Spleen (tissue), 13 donors: ENCODE measurements at places on chromosomes 5 and 9.

DNA sequence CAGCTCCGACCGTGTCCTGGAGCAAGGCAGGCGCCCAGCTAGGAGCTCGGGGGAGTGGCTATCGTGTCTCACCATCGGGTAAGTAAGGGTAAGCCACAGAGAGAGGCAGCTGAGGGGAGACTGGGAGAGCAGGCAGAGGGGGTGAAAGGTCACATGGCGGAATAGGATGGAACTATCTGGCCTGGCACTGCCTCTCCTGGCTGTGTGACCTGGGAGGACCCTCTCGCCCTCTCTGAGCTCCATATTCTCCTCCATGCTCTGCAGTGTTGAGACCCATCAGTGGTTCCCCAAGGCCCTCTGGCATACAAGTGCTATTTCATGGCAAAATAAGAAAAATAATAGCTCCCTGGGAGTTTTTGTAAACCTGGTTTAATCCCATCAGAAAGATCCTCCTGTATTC is 43.9 kb upstream of the ASS1 start:
- no peak for DNase-seq
- no peak overlapping the region for H3K27ac ChIP-seq
- H3K4me3 ChIP-seq: no peak overlapping the region
- H3K4me1 ChIP-seq: no peaks in the 10 kb centered on the region
- peaks cover 32% of the 10 kb centered on the region for H3K27me3 ChIP-seq

DNA sequence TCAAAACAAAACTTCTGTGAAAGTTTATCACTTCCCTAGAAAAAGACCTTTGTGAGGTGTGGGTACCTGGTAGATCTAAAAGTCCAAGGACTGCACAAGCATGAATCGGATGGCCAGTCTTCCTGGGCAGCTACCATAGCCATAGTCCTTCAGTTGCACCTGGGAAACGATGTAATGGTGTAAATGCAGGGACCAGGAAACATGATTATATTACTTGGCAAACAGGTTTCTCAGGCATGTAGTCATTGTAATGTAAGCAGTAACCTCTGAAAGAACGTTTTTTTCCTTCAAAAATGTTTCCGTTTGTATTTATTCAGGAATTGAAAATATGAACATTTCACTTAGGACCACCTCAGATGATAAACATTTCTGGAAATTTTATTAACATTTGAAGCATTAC is 433.4 kb downstream of the DTWD2 start:
- no peaks in the 10 kb centered on the region for H3K27me3 ChIP-seq
- H3K4me3 ChIP-seq: no peak overlapping the region
- no peaks in the 10 kb centered on the region for H3K36me3 ChIP-seq
- no peak overlapping the region for H3K27ac ChIP-seq
- DNase-seq: no peak
- H3K4me1 ChIP-seq: no peaks in the 10 kb centered on the region

DNA sequence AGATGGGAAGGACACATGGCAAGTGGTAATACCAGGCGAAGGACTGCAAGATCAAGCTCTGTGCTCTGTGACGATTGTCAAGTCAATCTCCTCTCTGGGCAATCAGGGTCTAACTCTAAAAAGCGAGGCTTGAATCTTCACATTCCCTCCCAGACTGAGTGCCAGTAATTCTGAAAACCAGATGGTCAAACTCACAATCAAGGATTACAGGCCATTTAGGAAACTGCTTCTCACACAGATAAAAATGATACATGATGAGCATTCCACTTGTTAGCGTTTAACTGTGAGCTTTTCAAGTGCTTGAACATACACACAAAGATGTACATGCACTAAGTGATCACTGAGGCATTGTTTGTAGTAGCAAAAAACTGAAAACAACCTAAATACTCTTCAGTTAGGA is 210.1 kb downstream of the TRIM32 start:
- no peak overlapping the region for H3K27ac ChIP-seq
- H3K4me1 ChIP-seq: no peaks in the 10 kb centered on the region
- no peak for DNase-seq
- H3K36me3 ChIP-seq: no peaks in the 10 kb centered on the region
- H3K27me3 ChIP-seq: no peaks in the 10 kb centered on the region
- no peak overlapping the region for H3K4me3 ChIP-seq

DNA sequence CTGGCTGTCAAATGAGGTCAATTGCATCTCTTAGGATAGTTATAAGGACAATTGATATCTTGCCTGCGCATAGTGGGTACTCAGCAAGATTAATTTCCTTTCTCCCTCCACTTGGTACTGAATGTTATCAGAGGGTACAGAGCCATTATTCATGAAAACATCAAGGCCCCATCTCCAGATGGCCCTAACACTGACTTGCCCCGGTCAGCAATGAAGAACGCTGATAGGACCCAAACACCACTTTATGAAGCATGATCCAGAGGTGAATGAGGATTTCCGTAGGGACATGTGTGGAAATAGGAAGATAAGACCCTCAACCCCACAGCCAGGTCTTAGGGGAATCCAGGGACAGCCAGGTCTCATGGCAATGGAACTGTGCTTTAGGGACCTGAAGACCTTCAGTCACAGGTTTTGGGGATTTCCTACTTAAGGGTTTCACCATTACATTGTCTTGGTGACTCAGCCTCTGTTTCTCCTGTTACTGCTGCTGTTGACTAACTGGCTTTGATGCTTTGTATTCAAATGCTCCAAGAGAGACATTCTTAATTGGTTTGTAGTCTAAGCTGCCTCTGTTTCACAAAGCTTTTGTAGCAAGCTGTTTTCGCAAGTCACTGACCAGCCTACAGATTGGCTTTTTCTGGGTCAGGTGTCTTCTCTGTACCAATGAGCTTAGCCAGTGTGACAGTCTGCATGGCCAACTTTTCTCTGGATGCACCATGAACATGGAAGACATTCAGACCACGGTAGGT is 35.3 kb upstream of the IQGAP2 start:
- H3K27ac ChIP-seq: no peak overlapping the region
- no peaks in the 10 kb centered on the region for H3K36me3 ChIP-seq
- H3K4me1 ChIP-seq: no peaks in the 10 kb centered on the region
- DNase-seq: no peak

DNA sequence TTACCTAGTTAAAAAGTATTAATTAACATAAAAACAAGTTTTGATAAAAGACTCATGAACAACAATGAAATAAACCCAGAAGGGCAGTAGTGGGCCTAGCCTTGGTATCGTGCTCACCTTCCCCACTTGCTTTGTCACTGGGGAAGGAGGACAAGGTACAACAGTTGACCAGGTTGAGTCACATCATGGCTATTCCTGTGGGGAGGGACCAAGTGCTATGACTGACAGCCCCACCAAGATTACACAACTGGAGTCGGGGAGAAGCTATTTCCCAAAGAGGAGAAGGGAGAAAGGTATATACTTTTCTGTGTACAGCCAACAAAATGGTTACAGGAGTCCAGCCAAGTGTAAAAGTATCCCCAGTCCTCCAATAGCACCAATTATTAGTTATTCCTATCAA is 251.3 kb upstream of the RFX3 start:
- H3K27me3 ChIP-seq: no peaks in the 10 kb centered on the region
- H3K36me3 ChIP-seq: no peaks in the 10 kb centered on the region
- no peak overlapping the region for H3K4me3 ChIP-seq

GRCh38 chr5:154356958-154357357 is 88.8 kb upstream of the SAP30L start:
- no peaks in the 10 kb centered on the region for H3K27me3 ChIP-seq
- H3K27ac ChIP-seq: no peak overlapping the region
- H3K4me1 ChIP-seq: no peaks in the 10 kb centered on the region
- H3K4me3 ChIP-seq: no peak overlapping the region
- DNase-seq: no peak

DNA sequence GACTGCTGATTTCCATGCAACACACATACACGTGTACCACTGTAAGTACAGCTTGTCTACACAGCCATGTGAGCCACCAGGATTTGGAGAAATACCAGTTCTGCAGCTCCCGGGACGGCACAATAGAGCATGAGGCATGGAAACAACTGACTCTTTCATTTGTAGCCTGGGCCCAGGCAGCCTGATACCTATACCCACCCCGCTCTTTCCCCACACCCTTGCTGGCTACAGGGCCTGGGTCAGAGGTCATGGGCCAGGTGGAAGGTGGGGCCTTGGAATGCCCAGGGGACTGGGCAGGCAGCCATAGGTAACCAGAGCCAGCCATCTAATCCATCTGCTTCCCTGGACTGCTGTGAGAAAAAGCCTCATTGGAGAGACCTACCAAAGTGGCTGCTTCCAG is 39.0 kb upstream of the ZSWIM6 start:
- no peak overlapping the region for H3K27ac ChIP-seq
- H3K27me3 ChIP-seq: no peaks in the 10 kb centered on the region
- DNase-seq: no peak
- no peak overlapping the region for H3K4me3 ChIP-seq

DNA sequence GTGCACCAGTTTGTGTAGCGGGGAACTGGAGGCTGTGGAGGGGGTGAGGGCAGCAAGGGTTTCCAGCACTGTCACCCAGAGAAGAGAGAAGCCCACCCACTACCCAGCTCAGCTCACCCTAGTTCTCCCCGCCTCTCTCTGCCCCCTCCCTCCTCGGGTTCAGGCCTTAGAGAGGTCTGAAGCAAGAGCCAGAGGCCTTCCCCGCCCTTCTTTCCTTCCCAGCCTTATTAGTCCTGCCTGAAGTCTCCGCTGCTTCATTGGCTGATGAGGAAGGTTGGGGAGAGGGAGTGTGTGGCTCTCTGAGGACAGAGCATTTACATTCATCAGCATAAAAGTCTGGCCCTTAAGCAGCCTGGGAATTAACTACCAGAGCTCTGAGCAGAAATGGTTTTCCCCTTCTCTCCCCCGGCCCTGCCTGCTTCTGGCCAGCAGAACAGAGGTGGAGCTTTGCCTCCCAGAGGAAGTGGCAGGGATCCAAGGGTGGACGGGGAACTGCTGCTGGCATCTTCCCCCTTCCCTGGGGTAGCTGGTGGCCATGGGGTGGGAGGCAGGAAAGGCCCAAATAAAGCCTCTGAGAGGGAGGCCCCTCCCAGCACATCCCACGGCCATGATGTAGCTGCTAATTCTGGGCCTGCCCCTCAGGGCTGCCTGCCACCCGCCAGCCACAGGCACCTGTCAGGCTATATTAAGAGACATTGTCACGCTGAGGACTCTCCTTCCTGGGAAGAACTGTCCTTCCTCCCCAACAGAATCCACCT is 4.1 kb downstream of the DNAJB5 start:
- peak overlapping the region; percentile 89 for H3K27ac ChIP-seq
- H3K4me3 ChIP-seq: no peak overlapping the region
- peak; percentile 74 for DNase-seq
- no peaks in the 10 kb centered on the region for H3K36me3 ChIP-seq
- H3K27me3 ChIP-seq: no peaks in the 10 kb centered on the region

- H3K4me1 ChIP-seq: no peaks in the 10 kb centered on the region
- H3K27me3 ChIP-seq: no peaks in the 10 kb centered on the region
- H3K4me3 ChIP-seq: no peak overlapping the region
- peaks cover 21% of the 10 kb centered on the region for H3K36me3 ChIP-seq
These were observed 20.2 kb downstream of the RECK start for GRCh38 chr9:36056896-36057295.

DNA sequence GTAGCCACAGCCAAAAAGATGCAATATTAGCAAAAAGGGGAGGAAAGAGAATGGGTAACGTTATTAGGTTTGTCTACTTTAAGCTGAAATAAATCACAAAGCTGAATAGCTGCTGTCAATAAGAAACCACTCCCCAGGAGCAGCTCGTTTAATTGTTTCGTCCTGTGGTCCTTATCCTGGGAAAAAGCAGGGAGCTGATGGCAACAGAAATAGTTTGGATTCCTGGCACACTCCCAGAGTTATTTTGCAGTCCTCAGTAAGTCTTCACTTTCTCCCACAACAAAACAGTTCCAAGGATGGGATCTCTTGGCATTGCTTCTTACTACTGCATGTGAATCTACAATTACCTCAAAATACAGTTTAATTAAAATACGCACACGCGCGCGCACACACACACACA is 28.8 kb downstream of the FRMD3 start:
- no peaks in the 10 kb centered on the region for H3K36me3 ChIP-seq
- peaks cover 5% of the 10 kb centered on the region for H3K4me1 ChIP-seq
- H3K27me3 ChIP-seq: no peaks in the 10 kb centered on the region
- H3K27ac ChIP-seq: no peak overlapping the region
- H3K4me3 ChIP-seq: no peak overlapping the region

- no peaks in the 10 kb centered on the region for H3K36me3 ChIP-seq
- DNase-seq: peak; percentile 75
- peaks cover 14% of the 10 kb centered on the region for H3K27me3 ChIP-seq
- H3K27ac ChIP-seq: no peak overlapping the region
- H3K4me3 ChIP-seq: peak overlapping the region; percentile 33
These were observed 30.6 kb downstream of the VAV2 start for GRCh38 chr9:133961226-133962165.

GRCh38 chr5:73792687-73793320 is 166.8 kb downstream of the ARHGEF28 start:
- peak; percentile 79 for DNase-seq
- no peak overlapping the region for H3K27ac ChIP-seq
- H3K4me1 ChIP-seq: peaks cover 3% of the 10 kb centered on the region
- no peaks in the 10 kb centered on the region for H3K27me3 ChIP-seq
- no peaks in the 10 kb centered on the region for H3K36me3 ChIP-seq

DNA sequence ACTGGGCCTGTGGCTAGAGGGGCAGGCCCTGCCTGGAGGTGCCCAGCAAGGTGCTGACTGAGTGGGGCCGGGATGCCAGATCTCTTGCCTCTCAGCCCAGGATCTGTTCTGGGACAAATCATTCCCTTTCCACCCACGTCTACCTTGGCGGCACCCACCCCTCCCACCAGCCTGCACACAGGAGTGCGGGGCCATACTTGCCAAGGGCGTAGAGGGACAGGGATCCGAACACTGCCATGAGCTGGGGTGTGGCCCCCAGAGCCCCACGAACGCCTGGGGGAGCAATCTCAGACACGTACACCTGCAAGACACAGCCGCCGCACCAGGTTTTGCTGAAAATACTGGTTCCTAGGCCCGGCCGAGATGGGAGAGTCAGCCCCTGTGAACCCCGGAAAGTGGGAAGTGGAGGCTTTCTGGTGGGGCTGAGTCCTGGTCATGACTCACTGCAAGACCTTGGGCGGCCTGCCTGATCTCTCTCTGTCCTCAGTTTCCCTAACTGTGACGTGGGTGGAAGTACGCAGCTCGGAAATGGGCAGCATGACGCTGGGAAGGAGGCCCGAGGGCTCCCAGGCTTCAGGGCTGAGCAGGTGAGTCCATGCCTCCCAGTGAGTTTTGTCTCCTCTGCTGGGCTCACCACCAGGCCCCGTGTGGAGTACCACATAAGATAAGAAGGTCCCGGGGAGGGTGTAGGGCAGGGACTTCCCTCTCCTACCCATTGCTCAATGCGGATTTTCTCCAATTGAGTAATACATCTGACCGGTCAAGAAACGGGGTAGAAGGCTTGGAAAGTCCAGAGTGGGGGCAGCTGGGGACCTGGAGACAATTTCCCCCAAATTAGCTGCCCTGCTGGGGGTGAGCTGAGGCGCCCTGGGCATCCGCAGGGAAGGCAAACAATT is 2.6 kb downstream of the SLC2A6 start:
- no peaks in the 10 kb centered on the region for H3K27me3 ChIP-seq
- no peak for DNase-seq
- H3K36me3 ChIP-seq: peaks cover 27% of the 10 kb centered on the region
- H3K4me1 ChIP-seq: peaks cover 23% of the 10 kb centered on the region
- H3K4me3 ChIP-seq: no peak overlapping the region
